Stimulated activated CD8-positive, alpha-beta memory T cell treated with anti-CD3 and anti-CD28 coated beads, Interleukin-4, amount 100 ng/mL, for 4 hours (primary cell): ENCODE measurements at places on chromosomes 7 and 10.

DNA sequence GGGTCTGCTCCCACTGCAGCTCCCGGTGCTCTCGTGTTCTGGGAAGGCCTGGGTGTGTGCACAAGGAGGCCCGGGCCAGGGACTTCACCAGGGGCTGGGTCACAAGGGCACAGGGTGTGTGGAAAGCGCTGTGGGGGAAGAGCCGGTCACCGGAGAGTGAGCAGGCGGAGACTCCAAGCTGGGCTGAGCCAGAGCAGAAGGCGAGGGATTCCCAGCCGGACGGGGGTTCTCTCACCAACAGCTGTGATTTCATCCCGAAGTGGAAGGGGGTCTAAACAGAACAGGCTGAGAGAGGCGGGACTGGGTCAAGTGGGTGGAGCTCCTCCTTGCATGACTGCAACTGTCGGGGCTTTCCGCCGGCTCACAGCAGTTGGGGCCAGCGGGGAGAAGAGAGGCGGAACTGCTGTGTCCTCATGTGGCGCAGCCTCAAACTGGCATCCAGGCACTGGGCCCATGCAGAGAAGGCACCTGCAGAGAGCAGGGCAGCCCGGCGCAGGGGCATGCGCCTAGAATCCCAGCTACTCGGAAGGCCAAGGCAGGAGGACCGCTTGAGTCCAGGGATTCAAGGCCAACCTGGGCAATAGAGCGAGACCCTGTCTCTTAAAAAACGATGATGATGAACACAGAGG, 7.6 kb upstream of the ORAI2 start:
- peak; percentile 69 for DNase-seq

- no peak for DNase-seq
Measured at GRCh38 chr7:118158766-118159165, 25.2 kb upstream of the LSM8 start.

DNA sequence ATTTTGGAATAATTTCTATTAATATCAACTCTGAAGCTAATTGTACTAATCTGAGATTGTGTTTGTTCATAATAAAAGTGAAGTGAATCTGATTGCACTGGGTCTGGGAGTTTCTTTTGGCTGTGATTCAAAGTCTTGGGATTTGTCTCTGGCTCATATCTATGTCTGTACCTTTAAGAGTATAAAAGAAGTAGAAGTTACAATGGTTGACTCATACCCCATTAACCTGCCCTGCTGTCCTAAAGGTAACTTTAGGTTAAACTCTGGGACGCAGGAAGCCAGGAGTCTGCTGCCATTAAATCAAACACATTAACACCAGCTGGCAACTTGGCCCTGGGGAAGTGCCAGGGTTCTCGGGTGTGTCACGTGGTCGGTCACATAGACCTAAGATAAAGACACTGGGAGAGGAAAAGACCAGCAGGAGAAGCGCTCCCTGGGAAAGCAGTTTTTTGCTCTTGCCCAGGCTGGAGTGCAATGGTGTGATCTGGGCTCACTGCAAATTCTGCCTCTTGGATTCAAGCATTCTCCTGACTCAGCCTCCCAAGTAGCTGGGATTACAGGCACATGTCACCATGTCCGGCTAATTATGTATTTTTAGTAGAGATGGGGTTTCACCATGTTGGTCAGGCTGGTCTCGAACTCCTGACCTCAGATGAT, 17.8 kb downstream of the SCD start:
- DNase-seq, result no peak

DNA sequence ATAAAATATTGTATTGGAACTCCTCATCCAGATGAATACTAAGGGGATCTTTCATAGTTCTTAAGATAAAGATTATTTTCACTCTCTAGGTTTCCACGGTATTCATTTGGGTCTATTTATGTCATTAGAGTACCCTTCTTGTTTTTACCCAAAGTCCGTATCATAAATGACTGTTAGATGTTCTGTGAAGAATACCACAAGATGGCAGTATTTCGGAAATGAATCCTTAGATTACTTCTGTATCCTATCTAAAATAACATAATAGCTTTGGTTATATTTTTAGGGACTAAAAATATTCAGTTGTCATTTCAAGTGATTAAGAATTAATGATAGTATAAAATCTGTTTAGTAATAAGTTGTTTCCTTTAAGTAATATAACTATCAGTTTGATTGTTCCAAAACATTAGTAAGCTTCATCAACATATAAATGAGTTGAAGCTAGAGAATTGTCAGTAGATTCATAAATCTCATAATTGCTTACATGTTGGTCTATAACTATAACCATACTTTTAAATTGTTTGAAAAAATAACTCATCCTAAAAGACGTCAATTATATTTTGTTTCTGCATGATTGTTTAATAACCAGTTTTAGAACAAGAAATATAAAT, 337.5 kb upstream of the KCND2 start:
- no peak for DNase-seq
